ENCODE measurements at places on chromosomes 5 and 9. TPM values are rescaled to one million over a fixed set of nuclear protein-coding genes. Genes with fewer than 3 reads are reported as not detected.

DNA sequence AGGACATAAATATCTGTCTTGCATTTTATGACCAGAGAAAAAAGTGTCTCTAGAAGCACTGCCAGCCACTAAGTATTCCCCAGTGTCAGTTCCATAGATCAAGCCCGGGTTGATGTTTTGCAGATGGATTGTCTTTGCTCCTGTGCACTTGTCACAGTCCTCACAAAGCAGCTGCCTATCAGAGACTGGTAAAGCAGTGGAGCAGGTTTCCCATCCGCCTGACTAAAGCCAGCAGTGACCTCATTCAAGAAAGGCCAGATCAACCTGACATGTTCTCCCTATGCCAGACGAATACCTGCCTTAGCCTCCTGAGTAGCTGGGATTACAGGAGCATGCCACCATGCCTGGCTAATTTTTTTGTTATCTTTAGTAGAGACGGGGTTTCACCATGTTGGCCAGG is 26.8 kb upstream of the GARNL3 start:
- DNase-seq: no peak

GRCh38 chr5:168837852-168838251 is 258.7 kb upstream of the PANK3 start:
- DNase-seq: no peak

DNA sequence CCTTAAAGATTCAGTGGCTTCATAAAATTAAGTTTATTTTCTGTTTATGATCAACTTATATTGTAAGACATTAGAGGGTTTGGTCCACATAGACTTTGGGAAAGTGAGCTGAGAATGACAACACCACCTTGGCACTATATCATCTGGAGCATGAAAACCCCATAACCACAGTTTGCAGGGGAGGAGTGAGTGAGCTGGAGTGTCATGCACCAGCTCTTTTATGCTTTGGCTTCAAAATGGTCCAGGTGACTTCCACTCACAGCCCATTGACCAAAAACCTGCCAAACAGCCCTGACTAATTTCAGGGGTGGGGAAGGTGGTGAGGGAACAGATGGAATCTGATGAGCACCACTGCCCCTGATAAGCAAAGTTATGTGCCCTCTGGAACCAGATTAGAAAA is 295.8 kb downstream of the DMRTA1 start:
- DNase-seq: no peak

DNA sequence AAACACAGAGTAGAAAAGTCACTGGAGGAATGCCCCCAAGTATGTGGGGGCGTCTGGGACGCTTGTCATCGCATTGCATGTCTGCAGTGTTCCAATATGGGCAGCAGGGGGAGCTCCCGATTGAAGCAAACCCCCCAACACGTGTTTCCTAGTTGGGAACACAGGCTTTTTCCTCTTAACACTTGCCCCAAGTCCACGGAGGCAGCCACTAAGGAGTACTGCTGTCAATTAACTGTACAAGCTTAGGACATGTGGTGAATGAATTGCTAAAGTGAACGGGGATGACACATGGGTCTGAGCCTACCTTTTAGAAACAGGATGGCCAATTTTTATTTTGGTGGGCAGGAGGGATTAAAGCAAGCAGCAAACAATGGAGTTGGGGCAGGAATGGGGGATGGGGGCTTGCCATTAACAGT is 2.2 kb downstream of the GABRB2 start:
- DNase-seq: no peak

- DNase-seq: no peak
These were observed 215.4 kb downstream of the NR3C1 start for GRCh38 chr5:143188083-143188482.

- DNase-seq: no peak
These were observed 63.7 kb upstream of the IFNK start for GRCh38 chr9:27460226-27461023.

The ADRB2 gene
- total RNA-seq: 42.7 TPM

The LCP2 gene
- total RNA-seq: 81.2 TPM

The EQTN gene
- not detected for total RNA-seq

The STING1 gene
- 55.1 TPM for total RNA-seq

The SLC34A1 gene
- total RNA-seq: not detected
